ENCODE measurements at places on chromosomes 2 and 18.

- DNase-seq, result no peak
These were observed 16.5 kb downstream of the NMUR1 start for GRCh38 chr2:231513746-231514224.

DNA sequence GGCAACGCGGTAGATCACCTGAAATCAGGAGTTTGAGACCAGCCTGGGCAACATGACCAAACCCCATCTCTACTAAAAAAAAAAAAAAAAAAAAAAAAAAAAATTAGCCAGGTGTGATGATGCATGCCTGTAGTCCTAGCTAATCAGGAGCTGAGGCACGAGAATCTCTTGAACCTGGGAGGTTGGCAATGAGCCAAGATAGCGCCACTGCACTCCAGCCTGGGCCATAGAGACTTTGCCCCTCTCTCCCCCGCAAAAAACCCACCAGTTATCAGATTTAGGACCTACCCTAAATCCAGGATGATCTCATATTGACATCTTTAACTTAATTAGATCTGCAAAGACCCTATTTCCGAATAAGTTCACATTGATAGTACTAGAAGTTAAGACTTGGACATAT is 29.2 kb upstream of the LDAH start:
- DNase-seq, result no peak

- peak; percentile 30 for DNase-seq
These were observed 119.3 kb downstream of the SPTBN1 start for GRCh38 chr2:54575379-54575888.

DNA sequence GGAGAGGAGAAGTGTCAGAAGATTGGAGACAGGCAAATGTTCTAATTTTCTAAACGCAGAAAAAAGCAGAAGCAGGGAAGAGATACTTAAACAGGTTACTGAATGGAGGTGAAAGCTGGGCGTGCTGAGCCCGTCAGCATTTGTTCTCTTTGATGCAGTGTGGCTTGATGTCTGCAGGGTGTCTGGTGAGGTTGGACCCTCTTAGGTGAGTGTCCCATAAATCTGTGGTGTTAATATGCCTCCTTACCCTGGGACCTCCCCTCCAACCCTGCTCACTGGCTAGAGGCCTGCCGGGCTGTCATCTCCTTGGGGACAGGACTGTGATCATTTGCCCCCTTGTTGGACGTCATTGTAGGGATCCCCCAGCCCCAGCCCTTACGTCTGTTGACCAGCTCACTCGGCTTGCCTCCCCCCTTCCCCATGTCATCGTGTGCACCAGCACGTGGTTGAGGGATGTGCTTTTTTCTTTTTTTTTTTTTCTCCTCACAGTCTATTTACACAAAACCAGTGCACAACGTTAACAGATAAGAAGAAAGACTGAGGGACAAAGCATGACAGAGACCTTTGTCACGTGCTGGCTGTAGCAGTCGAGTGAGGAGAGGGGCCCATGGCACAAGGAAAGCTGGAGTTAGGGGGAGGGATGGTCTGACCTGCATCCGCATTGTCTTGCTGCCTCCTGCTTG is 56.4 kb downstream of the NCK2 start:
- DNase-seq, result no peak

DNA sequence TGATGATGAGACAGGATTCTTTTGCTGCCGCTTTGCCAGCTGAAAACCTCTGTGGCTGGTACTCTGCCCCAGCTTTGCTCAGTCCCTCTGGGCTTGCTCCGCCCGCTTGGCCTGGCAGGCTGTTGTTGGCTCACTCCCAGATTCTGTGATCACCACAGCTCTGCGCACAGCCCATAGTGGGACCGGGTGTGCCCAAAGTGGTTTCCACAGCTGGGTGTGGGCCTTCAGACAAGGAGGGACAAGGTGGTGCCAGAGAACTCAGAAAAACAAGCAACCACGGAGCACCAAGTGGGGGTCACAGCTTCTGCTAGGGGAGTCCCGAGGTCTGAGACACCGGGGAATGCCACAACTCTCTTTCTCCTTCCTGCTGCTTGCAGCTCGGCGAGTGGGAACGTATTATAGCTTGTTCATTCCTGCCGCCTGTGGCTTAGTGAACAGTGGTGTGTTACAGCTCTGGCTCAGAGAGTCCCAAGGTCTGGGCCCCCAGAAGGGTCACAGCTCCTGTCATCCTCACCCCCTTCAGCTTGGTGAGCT is 9.2 kb upstream of the KYNU start:
- DNase-seq, result peak; percentile 40
